ENCODE measurements at places on chromosomes 13 and 19. TPM values are rescaled to one million over a fixed set of nuclear protein-coding genes. Genes with fewer than 3 reads are reported as not detected.

The ZIK1 gene
- polyA plus RNA-seq: 8.9 TPM

The NOSIP gene
- polyA plus RNA-seq: 241 TPM

The SLC6A16 gene
- 311 TPM for polyA plus RNA-seq

The KLF1 gene
- not detected for polyA plus RNA-seq

The FBXO17 gene
- 10.3 TPM for polyA plus RNA-seq

All from testis (tissue), 5 donors.